ENCODE measurements at places on chromosomes 7 and 10.

- DNase-seq, result no peak
Observed at GRCh38 chr10:21313691-21314090, 211.8 kb downstream of the SKIDA1 start.

DNA sequence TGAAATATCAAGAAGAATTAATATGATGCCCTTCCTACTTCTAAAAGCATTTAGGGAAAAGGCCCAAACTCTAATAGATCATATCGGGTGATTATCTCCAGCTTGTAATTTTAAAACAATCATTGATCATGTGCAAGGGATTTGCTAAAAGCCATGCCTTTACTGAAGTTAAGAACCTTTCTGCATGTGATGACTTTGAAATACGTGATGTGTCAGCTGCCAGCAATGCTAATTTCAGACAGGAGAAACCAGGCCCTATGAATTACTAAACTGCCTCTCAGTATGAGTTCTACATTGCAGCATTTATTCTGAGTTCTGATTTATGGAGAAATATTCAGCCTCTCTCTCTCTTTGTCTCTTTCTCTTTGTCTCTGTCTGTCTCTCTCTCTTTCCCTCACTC is 203.6 kb upstream of the AKR1E2 start:
- DNase-seq, result no peak

DNA sequence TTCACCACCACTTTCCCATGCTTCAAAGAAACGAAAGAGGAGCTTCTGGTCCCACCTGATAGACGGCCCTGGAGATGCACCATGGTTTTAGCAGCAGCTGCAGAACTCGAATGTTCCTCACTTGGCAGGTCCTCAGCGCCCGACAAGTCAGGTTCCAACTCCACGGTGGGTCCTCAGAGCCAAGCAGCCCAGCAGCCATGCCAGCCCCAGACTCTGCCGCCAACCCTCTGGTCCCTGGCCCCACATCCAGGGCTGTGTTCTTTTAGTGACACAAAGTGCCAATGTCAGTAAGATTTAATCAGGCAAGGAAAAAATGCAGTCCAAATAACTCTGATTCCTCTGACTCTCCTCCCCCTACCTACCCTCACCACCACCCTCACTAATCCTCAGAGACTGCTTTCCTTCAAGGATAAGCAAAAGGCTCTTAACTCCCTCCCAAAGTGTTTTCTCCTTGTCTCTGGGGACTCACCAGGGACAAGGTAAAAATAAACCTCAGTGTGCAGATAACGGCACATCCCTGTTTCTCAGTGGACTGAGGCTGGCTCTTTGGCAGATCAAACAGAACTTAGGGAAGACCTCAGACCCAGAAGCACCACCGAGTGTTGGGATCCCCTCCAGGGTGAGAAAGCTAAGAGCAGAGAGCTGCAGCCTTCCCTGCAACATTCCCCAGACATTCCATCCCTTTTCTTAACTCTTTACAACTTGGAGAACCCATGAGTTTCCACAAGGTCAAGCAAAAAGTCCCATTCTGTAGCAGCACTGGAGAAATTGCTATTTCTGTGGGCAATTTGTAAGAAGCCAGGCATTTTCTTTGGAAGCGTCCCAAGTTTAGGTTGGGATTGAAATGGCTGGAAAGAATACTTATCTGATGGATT is 358.9 kb downstream of the FRMD4A start:
- no peak for DNase-seq

- no peak for DNase-seq
Observed at GRCh38 chr7:142777318-142777717, 6.5 kb downstream of the PRSS2 start.

- no peak for DNase-seq
Observed at GRCh38 chr7:459584-460373, 59.9 kb downstream of the PDGFA start.

- DNase-seq, result no peak
Observed at GRCh38 chr7:2760098-2760889, 72.3 kb downstream of the AMZ1 start.

- no peak for DNase-seq
Observed at GRCh38 chr10:127148066-127148932, 48.1 kb downstream of the INSYN2A start.

- no peak for DNase-seq
Observed at GRCh38 chr7:801940-802381, 30.3 kb upstream of the SUN1 start.

DNA sequence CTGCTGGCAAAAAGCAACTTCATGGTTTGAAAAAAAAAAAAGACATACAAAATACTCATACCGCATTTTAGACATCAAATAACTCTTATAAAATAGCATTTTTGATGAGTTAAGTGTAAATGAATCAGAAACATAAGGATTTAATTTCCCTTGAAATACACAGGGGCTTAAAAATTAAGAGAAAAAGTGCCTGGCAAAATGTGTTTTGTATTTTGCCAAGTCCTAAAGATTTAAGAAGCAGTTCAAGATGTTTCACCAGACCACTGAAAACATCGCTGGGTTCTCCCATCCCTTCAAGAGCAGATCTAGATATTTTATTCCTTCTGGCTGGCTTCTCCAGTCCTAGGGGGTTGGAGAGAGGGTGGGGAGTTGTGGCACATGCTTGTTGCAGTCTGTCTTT is 396.4 kb downstream of the INHBA start:
- no peak for DNase-seq

DNA sequence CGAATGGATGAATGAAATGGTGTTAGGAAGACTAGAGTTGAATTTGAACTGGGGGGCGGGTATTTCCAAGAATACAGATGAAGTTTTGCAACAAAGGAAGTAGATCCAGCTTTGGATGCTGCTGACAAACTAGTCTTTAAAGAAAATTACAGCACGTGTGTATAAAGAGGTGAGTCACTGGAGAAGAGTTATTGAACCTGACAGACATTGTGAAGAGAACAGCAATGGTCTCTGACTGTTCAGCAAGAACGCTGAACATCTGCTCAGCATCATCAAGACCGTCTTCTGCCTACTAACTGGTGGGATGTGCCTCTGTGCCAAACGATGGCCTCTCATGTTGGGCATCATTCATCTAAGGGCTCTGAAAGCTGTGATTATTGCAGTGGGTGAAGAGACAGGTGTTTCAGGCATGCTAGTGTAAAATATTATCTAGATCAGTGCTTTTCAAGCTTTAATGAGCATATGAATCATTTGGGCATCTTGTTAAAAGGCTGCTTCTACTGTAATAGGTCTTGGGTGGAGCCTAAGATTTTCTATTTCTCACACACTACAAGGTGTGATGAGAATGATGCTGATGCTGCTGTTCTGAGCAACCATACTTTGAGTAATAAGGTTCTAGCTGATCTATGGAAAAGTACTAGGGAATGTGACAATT is 291.3 kb downstream of the PTEN start:
- no peak for DNase-seq

GRCh38 chr7:45132708-45133320 is 21.3 kb upstream of the TBRG4 start:
- DNase-seq, result no peak

DNA sequence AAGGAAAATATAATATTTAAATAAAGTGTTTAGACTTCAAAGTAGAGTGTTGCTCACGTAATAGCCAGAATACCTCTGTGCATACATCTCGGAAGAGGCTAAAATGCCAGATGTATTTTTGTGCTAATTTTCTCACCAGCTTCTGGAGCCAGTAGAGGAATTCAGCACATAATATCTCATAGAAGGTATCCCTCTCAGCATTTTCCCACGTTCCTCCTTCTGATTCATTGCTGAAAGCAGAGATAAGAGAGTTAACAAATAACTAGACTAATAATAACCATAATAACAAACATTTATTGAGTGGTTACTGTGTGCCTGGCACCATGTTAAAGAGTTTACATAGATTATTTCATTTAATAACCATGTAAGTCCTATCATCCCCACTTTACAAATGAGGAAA is 123.6 kb downstream of the VTI1A start:
- no peak for DNase-seq

- no peak for DNase-seq
Observed at GRCh38 chr7:158443014-158443687, 144.5 kb downstream of the PTPRN2 start.

DNA sequence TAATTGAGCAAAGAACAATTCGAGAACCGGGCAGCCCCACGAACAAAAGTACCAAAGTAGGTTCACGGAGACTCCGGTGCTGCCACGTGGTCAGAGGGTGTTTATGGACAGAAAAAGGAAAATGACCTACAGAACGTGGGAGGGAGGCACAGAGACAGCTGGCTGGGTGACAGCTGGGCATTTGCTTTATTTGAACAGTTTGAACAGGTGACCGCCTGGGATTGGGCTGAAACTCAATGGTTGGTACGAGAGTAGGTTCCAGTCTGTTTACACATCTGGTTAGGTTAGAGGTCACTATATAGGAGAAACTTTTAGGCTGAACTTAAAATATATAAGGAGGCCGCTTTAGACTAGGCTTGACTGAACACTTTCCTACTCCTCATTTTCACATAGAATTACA is 50.6 kb upstream of the CELF2 start:
- no peak for DNase-seq

DNA sequence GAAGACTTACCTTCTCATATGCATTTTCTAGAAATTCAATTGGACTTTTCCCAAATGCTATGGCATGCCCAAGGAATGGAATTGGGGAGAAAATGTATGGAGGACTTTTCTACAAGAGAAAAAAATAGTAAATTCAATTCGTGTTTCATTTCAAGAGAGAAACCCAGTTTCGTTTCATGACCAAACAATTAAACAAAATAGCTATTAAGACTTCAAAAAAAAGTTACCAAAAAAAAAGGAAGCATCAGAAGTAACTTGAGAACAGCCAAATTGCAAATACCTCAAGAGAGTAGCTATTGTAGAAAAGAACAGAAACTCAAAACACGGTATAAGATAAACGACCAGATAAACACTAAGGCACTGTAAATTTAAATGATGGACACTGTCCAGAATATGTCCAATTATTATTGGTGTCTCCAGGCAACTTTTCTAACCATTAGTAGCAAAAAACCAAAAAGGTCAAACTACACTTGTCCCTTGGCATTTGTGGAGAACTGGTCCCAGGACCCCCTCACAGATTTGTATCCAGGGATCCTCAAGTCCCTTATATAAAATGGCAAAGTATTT is 2.4 kb downstream of the CYP51A1 start:
- DNase-seq, result no peak

- no peak for DNase-seq
Observed at GRCh38 chr10:121531076-121531829, 67.0 kb downstream of the FGFR2 start.

DNA sequence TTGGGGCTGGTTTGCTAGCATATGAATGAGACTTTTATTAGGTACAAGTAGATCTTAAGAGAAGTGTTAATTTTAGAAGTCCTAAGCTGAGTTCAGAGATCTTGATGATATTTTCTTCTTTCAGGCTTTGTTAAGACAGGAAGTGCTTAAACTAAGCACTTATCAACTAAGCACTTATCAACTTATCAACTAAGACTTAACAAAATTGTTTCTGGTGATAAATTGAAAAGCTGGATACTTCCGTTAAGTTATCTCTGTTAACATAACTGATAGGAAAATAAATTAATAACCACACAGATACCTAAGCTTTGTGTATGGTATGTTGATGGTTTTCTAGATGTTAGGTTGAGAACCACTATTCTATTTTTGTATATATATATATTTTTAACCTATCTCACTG is 113.7 kb downstream of the PHTF2 start:
- no peak for DNase-seq

DNA sequence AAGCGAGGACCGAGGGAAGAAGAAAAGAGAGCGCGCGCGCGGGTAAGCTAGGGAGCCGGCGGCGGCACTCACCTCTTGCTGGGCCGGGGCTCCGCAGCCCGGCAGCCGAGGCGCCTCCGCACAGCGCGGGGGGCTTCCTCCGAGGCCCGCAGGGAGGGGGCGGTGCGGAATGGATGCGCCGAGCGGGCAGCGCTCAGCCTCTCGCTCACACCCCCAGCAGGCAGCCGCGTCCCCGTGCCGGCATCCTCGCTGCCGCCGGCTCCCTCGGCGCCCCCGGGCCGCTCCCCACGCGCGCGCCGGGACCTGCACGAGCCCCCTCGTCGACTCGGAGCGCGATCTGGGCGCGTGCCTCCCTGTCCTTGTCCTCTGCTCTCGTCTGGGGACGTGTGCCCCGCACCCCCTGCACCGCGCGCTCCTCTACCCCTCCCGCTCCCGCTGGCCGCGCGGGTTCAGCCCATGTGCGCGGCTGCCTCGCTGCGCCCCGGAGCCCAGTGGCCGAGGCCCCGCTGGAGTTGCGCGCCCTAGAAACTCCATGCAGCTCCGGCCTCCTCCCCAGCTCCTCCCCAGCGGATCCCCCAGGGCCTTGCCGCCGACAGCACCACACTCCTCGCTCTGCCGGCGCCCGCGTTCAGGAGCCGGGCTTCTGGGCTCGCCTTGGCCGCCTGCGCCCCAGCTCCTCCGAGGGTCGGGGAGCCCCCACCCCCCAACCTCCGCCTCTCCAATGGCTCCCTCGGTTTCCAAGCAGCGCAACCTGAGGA is 75.3 kb downstream of the CALN1 start:
- DNase-seq, result no peak

GRCh38 chr7:76506081-76506440 is 4.3 kb upstream of the UPK3B start:
- DNase-seq, result no peak

All from NCI-H1048 (cell line).